Mammary epithelial cell (primary cell): ENCODE measurements at places on chromosomes 12 and 14.
A peak's percentile ranks its signal among the peaks of the same experiment; 100 is the strongest.

DNA sequence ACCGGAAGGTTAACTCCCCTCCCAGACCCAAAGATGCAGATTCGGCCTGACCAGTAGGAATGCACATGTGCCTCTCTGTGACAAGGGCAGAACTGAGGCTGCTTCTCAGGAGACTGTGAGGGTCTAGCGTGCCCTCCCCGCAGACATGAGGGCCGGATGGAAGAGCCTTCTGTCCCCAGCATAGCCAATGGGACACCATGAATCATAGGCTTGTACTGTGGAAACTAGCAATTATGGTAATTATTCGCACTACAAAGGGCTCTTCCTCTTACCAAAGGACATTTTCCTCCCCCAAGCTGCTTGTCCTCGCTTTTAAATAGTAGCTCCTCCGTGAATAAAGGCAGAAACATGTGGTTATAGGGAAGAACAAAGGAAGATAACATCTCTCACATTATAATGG lies 6.2 kb downstream of the COA8 start:
- DNase-seq: no peak

DNA sequence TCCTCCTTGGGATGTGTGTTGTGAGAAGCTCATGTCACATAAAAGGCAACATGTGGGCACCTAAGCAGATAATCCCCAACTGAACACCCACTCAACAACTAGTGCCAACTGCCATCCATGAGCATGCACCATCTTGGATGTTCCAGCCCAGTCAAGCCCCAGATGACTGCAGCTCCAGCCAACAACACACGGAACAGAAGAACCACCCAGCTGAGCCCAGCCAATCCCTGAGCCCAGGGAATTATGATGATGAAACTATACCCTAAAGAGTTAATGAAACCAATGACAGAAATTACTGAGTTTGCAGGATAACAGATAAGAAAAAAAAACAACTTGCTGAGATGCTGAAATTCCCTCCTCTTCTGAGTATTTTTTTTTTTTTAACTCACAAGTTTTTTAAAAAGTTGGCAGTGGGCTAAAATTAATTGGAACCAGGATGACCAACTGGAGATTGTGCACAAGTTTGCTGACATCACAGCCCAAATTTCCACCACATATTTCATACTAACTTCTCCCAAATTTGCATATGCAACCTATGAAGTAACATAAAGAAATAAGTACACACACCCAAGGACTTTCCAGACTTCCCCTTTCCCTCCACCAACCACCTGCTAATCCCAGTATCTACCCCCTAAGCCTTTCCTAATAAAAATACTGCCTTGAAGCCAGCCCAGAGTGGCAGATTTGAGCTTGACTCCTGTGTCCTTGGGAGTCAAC lies 124.5 kb downstream of the KSR2 start:
- DNase-seq: no peak

DNA sequence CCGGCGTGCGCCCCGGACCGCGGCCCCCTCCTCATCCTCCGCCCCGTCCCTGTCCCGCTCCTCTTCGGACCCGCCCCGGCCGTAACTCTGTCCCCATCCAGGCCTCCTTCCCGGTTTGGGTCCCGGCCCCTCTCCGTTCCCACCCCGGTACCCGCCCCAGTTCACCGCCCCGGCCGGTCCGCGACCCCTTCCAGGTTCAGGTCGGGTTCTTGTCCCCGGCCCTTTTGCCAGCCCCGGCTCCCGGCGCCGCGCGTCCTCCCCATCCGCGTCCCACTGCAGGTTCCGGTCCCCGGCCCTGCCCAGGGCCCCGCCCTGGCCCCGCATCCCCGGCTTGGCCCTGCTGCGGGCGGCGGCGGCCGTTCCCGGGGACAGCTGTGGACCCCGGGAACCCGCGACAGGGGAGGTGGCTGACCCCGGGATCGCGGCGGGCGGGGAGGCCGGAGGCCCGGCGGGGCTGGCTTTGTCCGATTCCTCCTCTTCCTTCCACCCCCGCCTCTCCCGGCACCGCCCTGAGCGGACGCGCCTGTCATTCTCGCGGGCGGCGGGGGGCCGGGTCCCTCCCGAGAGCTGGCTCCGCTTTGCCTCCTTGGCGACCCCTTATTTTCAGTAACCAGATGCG lies 601 bp downstream of the KLC1 start:
- peak; percentile 26 for DNase-seq

DNA sequence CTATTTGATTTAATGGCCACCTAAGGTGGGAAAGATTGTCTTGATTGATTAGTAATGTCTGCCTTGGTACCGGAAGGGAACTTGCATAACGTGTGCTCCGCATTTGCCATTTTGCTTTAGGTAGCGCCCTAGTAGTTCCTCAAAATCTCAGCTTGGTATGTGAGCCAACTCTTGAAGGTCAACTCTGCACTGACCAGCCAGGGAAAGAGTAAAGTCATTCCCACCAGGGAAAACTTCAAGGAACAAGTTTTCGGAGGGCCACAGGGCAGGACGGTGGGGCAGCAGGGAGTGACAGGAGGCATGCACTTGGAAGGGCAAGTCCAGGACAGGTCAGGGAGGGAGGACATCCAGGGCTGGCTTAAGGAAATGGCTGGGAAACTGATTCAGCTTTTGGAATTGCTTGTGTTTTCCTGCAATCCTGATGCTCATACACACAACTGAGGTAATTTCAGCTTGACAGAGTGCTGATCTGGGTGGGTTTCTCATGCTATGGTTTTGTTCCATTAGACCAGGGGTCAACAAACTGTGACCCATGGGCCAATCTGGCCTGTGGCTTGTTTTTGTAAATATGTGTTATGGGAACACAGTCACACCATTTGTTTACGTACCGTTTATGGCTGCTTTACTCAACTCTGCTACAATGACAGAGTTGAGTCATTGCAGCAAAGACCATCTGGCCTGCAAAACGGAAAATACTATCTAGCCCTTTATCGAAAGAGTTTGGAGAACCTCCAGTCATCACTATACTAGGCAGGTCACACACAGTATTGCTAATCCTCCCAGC lies 184.5 kb downstream of the RBM19 start:
- DNase-seq: no peak

GRCh38 chr12:16881986-16882570 lies 276.1 kb upstream of the LMO3 start:
- DNase-seq: no peak

GRCh38 chr12:15355766-15356165 lies 33.5 kb downstream of the PTPRO start:
- DNase-seq: no peak

DNA sequence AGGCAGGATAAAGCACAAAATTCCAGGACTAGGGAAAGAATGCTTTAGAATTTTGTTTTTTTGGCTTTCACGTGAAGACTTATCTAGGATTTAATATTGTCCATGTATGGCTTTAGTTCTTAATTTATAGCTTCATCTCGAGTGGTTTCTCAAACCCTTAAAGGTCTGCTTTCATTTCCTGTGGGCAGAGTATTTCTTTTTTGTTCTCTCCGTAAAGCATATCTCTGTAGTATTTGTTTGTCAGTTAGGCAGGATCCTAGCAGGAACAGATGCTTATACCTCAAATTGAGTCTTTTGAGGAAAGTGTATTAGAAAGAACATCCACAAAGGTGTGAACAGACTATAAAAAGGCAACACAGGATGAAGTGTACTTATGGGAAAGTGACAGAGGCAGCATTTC lies 697.1 kb upstream of the SEL1L start:
- DNase-seq: no peak

DNA sequence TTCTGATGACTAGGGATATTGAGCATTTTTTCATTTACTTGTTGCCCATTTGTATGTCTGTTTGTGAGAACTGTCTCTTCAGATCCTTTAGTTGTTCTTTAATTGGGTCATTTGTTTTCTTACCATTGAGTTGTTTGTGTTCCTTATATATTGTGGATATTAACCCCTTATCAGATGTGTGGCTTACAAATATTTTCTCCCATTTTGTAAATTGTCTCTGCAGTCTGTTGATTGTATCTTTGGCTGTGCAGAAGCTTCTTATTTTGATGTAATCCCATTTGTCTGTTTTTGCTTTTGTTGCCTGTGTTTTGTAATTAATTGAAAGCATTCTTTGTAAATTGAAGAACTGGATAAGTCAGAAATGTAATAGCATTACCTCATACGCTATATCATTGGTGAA lies 459.1 kb upstream of the FOXG1 start:
- no peak for DNase-seq

DNA sequence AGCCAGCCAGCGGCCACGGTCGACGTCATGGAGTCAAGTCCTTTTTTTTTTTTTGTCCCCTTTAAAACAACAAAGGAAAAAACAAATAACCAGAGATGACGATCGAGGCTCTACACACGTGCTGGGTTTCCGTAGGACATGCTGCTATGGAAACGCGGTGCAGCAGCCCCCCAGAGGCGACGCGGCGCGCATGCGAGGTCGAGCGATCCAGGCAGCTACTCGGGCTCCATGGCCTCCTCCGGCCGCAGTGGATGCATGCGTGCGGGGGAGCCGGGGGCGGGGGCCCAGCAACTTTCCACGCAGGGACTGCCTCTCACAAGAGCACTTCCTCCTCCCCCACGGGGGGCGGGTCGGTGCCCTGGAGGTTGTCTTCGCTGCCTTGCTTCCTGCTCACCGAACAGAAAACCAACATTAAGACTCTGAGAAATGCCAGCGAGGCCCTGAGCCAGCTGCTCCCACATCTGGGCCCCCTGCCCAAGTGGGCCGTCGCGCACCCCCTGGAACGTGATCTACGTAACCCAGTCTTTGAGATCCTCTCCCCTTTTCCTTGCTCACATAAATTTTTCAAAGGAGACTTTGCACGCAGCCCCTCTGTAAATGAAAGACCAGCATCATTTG lies 30.7 kb downstream of the P2RX4 start:
- DNase-seq: no peak

DNA sequence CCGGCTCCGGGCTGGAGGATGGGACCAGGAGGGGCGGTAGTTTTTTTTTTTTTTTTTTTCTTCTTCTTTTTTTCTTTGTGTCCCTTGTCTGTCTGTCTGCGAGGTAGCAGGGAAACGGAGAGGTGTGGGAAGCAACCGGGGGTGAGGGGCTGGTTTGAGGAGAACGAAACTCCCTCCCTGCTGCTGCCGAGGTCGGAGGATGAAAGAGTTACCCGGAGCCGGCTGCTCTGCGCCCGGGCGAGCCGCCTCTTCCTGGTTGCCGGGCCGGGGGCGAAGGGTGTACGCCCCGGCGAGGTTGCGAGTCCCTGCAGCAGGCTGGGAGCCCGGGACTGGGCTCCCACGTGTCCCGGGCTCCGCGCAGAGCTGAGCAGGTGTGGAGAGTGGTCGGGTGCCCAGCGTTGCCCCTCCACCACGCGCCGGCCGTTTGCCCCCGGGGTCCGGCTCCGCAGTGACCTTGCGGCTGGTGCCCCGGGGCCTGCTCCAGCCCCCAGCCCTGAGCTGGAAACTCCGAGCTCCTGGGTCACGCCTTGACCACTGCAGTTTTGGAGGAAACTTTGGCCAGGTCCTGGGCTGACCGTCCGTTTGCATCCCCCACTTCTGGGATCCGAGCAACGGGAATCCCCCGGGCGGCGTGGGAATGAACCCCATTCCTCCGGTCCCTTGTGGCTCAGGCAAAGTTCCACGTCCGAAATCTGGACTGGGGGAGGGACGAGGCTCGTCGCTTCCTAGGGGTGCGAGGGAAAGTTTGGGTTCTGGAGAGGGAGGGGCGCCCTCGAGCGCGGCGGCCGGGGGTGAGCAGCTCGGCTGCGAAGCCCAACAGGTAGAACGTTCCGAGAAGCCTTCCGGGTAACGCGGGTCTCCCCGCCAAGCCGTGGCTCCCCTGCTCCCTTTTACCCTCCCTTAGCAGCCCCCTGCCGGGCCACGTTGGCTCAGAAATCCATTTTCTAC lies 1.3 kb downstream of the CHST11 start:
- peak; percentile 17 for DNase-seq

- no peak for DNase-seq
Measured at GRCh38 chr14:104516906-104517305, 62.7 kb upstream of the C14orf180 start.

GRCh38 chr14:71311061-71311460 lies 403.8 kb downstream of the PCNX1 start:
- DNase-seq: no peak
